ENCODE measurements at places on chromosomes 16 and 17.
A peak's percentile ranks its signal among the peaks of the same experiment; 100 is the strongest.

DNA sequence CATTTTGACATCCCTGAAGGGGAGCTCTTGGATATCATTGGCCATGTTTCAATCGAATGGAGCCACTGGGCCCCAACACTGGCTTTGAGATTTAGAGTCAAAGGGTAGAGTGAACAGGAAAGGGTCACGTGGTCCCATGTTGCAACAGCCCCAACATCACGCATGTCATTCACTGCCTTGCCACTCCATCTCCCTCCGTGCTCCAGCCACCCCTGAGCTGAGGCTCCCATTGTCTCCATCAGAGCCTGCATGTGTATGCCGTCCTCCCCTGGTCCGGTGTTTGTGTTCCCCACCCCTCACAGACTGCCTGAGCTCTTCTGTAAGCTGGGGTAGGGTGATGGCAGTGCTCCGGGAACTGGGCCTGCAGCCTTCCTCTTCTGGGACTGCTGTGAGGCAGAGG, 12.1 kb downstream of the NFE2L1 start:
- DNase-seq: no peak

- DNase-seq: no peak
Observed at GRCh38 chr16:802461-802860, 1.9 kb upstream of the GNG13 start.

- no peak for DNase-seq
Observed at GRCh38 chr17:12113156-12113555, 92.5 kb downstream of the MAP2K4 start.

DNA sequence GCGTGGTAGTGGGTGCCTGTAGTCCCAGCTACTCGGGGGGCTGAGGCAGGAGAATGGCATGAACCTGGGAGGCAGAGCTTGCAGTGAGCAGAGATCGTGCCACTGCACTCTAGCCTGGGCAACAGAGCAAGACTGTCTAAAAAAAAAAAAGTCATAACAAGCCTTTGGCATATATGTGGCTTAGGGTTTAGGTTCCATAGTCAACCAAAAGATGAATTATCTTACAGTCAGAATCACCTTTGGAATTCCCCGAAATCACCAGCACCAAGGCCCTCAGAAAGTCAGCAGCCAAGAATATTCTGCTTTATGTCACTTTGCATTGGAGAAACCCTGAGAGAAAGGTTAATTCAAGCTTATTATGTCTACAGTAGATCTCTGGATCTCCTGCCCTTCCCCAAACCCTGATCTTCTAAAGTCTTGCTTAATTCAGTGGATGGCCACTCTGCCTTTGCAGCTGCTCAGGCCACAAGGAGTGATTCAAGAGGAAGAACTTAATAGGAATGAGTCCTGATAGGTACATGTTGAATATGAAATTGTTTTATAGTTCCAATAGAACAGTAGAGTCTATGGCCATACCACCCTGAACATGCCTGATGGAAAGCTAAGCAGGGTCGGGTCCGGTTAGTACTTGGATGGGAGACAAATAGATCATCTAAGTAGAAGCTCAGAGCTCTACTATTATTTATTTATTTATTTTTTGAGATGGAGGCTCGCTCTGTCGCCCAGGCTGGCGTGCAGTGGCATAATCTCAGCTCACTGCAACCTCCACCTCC, 196.0 kb upstream of the CACNG5 start:
- DNase-seq: no peak

DNA sequence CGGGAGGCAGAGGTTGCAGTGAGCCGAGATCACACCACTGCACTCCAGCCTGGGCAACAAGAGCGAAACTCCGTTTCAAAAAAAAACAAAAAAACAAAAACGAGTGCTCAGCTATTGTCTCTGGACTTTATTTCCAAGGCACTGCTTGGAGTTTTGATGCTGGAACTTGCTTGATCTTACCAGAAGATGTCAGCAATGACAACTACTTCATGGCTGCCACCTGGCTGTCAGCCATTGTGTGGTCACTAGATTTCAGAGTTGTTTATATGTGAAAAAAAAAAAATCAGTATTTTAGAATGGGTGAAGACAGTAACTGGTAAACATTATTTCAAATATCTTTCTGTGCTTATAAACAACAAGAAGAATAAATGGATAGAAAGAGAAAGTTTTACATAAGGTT, 26.3 kb upstream of the OR4D1 start:
- peak; percentile 24 for DNase-seq

DNA sequence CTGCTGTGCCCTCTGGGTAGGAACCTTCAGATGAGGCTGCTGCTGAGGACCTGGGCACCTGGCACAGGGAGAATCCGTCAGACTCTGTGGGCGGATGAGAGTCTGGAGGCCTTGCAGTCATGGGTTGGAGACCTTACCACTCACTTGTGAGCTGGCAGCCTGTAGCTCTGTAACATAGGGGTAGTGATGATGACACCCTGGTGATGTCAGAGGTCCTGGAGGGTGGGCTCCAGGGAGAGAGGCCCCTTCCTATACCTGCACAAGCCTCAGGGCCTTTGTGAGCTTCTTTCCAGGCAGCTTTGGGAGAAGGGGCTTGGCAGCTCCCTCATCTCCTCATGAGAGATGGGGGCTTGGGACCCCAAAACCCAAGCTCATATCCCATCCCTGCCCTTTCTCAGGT, 1.6 kb downstream of the MIEF2 start:
- no peak for DNase-seq

- peak; percentile 68 for DNase-seq
Observed at GRCh38 chr16:70529051-70529777, 5.6 kb downstream of the SF3B3 start.

GRCh38 chr17:55778389-55779118, 27.7 kb downstream of the PCTP start:
- no peak for DNase-seq

- DNase-seq: no peak
Observed at GRCh38 chr17:8670421-8670820, 39.9 kb upstream of the MYH10 start.

DNA sequence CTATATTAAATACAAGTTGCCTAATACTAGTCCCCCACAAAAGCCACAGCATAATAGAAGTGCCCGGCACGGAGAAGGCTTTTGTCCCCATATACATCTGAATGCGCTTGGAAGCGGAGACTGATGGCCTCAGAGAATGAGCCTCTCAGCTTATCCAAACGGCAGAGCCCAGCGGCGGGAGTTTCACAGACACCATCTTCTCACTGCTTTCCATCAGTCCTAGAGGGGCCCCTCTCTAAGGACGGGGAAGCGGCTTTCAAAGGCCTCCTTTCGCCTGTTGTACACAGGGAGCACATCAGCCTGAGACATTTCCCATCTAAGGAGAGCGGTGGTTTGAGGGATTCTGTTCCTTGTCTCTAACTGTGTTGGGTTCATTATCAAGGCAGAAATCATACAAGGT, 16.9 kb downstream of the NXN start:
- no peak for DNase-seq

DNA sequence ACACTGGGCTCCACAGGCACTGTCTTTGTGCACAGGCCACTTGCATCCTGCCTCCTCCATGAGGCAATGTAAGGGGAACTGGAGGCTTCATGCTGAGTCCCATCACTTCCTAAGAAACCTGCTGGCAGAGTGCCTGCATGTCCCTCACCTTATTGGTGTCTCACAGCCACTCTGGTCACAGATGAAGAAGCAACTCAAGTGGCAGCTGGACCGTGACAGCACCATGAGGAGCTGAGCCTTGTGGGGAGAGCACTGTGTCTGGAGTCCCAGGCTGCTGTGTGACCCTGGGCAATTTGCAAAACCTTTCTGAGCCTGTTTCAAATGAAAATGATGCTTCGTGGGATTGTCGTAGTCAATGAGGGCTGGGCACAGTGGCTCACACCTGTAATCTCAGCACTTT, 19.5 kb downstream of the ANKRD40 start:
- no peak for DNase-seq
